Psoas muscle (tissue), 8 donors: ENCODE measurements at places on chromosomes 1 and 21. TPM values are rescaled to one million over a fixed set of nuclear protein-coding genes. Genes with fewer than 3 reads are reported as not detected.

The RGS16 gene
- polyA plus RNA-seq: 0.86 TPM

The AMY1C gene
- not detected for polyA plus RNA-seq

The EGLN1 gene
- polyA plus RNA-seq: 201 TPM

The YBEY gene
- 14.8 TPM for polyA plus RNA-seq

The LORICRIN gene
- polyA plus RNA-seq: 0.25 TPM

The RXRG gene
- polyA plus RNA-seq: 7.1 TPM
